Fibroblast of skin of right quadriceps (primary cell): ENCODE measurements at places on chromosomes 1 and 21.

GRCh38 chr1:18384059-18384458 is 96.7 kb upstream of the KLHDC7A start:
- DNase-seq = no peak

DNA sequence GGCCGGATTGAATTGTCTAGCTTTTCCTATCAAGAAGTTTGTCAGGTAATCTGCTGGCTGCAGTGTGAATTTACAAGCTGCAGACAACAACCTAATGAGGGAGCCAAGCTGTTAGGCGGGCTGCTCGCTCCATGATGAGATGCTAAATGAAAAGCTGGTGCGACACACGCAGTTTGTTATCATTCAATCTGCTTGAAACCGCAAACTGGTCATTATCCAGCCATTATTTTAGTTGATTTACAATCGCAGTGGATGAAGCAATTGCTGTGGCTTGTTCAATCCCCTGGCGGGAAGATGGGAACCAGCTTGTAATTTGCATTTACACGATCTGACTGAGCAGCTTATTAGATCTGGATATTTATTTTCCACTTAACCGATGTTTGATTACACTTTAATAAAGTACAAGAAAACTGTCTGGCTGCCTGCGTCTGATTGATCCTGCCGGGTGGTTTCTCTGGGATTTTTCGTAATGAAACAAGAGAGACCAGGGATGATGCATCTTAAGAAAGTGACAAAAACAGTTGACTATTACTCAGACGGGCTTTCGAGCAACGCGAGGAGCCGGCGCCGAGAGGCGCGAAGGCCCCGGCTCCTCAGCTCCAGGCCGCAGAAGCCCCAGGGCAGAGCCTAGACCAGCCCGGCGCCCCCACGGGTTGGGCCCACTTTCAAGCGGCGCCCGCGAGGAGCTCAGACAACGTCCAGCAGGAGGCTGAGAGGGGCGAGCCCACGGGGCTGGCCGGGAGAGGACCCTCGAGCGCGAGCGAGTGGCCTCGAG is 118.0 kb upstream of the BARHL2 start:
- DNase-seq = peak; percentile 37

DNA sequence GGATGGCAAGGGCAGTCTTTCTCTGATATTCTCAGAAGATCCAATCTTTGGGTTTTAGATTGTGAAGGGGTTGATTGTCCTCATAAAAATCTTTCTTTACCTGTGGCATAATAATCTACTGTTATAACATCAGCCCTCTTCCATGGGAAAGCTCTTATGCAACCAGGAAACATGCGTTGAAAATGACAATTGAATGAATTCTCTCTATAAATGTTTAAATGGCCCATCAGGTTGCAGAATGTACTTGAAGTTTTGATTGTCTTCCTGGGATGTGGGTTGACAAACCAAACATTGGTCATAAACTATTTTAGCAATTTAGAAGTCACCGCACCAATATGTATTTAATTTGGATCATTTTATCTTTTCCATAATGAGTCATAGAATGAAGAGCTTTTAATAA is 31.7 kb upstream of the ITLN1 start:
- no peak for DNase-seq

DNA sequence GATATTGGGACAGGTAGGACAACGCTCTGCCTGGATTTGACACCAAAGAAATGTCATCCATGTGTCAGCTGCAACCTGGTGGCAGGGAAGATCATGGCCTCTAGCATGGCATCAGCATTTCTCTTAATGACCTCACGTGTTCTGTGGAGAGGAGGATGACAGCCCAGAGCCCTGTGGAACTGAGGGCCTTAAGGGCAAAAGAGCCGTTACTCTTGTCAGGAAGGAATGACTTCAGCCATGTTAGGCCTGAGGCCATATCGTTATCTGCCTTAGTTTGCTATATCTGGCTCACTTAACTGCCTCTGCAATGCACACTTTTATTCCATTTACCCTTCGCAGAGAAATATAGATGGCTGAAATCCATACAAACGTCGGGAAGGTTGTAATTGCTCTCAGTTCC is 83.2 kb upstream of the PBX1 start:
- no peak for DNase-seq

DNA sequence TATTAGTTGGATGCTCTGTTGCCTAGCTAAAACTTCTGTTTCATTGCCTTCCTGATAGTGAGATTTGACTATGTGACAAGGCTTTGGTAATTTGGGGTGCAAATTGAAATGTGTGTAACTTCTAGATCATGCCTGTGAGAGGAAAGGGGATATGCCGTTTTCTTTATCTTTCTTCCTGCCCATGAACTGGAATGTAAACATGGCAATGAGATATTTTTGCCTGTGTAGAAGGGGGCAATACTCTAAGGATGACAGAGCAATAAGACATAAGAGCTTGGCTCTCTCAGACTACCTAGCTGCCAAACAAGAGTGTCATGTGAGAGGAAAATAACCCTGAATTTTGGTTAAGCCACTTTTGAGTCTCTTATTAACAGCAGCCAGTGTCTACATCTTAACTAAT is 49.7 kb downstream of the RAP1A start:
- no peak for DNase-seq

GRCh38 chr1:246828818-246829217 is 102.9 kb downstream of the AHCTF1 start:
- no peak for DNase-seq

GRCh38 chr1:232795497-232796053 is 9.6 kb upstream of the MAP10 start:
- DNase-seq = no peak

DNA sequence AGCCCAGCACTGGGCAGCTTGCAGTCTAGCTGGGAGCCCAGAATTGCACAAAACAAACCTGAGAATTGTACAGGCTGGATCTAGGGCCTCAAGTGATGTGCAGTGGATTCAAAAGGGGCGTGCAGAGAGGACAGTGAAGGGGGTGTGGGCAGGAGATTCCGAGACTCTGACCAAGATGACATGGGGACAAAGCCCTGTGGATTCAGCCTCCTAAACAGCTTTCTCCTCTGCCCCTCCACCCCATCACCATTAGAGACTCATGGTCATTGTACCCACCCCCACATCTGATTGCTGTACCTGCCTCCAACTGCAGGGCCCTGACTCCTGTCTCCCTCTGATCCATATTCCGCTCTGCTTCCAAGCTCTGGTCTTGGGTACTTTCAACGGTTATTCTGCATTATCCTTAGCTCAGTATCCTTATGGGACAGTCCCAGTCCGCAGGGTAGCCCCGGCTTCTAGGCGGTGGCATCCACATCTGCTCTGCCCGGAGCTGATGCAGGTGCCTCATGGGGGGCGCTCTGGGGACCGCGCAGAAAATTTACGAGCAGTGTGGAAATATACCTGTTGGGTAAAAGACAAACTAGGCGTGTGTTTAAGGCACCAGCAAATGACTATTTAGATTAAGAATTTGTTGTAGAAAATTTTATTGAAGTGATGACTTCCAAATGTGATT is 1.7 kb upstream of the BMP8A start:
- DNase-seq = no peak

DNA sequence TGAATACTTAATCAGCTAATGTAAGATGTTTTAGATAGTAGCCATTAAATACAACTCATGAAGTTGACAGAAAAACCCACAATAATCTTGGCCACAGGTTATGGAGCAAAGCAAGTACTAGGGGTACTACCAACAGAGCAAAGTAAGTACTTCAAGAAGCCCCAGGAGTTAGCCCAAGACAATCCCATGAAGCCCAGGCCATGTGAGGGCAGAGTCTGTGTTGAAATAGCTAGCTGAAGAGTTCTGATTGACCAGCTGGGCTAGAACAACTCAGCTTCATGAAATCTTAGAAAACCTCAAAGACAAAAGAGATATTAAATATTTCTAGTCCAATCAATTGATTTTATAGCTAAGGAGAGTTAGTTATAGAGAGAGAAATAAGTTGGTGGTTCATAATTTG is 212.9 kb upstream of the HOOK1 start:
- no peak for DNase-seq

DNA sequence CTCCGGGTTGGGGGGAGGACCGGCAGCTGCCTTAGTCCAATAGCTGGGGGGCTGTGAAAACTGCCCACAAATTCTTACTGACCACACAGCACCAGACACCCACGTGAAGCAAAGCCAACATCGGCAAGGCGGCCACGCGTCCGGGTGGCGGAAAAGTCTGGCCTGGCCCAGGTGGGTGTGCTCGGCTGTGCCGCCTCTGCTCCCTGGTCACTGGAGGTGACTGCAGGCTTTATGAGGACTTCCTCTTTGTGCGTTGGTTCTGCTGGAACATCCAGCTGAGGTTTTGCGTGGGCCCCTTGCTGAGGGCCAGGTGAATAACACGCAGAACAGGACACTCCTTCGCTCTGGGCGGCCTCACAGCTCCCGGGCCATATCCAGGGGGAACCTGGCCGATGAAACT is 35.4 kb downstream of the FAAP20 start:
- no peak for DNase-seq

DNA sequence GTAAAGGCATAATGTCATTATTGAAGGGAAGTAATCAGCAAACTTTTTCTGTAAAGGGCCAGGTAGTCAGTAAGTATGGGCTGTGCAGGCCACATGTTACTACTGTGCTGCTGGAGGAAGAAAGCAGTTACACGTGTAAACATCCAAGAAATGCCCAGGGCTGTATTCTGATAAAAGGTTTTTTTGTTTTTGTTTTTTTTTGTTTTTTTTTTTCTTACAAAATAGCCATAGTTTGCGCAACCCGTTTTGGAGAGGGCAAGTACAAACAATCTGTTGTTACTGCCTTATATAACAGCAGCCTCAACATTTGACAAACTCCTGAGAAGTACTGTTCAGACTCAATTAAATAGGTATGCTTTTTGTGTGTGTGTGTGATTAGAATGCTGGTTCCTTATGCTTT is 26.7 kb upstream of the MTMR11 start:
- DNase-seq = no peak

- no peak for DNase-seq
These were observed 62.8 kb downstream of the CNST start for GRCh38 chr1:246629030-246629429.

DNA sequence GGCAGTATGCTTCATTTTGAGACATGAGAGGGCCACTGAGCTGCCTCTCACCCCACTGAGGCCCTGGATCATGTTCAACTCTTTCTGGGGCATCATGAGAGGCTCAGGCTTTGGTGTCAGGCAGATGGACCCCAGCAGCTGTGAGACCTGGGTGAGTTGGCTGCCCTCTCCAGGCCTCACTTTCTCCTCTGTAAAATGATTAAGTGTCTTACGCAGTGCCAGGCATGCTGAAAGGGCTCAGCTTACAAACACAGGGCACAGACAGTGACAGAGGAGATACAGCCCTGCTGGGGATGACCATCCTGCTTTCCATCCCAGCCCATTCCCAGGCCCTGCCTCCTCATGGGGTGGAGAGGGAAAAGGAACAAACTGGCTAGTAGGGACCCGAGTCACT is 387.4 kb downstream of the MATN1 start:
- no peak for DNase-seq

DNA sequence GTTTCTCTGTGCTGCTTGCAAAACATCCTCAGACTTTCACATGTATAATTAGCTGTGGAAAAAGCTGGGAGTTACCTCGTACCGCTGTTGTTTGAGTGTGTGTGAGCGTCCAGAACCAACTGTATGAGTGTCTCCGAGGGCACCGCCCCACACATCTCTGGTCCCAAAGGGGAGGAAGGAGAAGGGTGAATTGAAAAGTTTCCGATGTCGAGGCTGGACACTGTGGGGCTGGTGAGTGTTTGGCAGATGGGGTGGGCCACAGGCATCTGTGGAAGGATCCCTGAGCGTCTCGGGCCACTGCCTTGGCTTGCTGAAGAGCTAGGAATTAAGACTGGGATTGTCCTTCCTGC is 1.2 kb downstream of the ATP2B4 start:
- DNase-seq = no peak

DNA sequence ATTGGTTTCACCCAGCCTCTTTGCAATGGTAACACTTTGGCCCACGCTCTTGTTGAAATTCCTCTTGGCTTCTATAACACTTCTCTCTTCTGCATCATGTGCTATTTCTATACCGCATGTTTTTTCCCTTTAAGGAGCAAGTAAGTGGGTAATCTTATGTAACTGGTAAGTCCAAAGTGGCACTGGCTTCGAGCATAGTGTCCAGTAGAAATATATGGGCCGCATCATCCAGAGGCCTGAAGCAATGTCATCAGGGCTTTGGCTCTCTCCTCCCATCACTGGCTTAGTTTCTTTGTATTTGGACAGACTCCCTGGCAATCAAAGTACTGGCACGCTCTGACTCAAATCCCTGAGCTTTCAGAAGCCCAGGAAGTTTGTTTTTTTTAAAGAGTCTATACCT is 17.5 kb downstream of the CHML start:
- DNase-seq = no peak

DNA sequence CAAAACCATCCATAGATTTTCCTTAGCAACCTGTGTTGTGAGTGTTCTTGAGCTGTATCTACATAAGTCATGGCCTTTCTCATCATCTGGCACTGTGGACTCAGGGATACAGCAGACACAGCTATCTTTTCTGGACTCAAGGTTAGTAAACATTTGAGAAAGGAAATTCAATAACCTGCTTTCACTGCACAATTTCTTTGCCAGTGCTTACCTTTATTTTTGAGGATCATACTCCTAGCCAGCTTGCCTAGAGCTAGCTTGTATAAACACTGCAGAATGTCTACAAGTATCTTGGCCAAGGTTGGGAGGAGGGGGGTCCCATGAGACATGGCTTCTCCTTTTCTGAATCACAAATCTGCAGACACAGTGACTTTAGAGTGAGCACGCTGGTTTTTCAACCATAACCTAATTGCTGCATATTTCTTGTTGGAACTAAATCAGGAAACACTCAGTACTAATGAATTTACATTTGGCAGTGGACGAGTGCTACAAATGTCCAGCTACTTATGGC is 27.2 kb downstream of the ADAMTS5 start:
- DNase-seq = peak; percentile 88

DNA sequence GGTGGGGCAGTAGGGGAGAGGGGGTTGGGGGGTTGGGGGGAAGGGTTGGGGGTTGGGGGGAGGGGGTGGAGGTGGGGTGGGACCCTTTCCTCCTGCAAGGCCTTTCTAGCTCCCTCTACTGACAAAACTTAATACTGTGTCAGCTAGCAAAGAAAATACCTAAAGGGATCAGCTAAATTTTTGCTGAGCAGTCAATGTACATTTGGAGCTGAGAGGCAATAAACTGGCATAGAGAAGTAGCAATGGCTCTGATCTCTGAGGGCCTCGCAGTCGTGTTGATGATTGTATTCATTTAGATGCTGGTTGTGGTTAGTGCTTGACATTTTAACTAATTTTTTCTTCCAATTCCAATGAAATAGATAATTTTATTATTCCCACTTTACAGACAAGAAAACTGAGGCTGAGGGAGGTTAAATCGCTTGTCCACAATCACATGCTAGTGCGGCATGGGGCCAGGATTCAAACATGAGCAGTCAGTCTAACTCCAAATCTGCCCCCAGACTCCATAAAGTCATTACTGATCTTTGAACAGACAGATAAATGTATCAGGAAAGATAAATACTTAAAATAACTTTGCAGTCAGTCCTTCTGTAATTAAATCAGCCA is 357.1 kb downstream of the DISC1 start:
- no peak for DNase-seq

DNA sequence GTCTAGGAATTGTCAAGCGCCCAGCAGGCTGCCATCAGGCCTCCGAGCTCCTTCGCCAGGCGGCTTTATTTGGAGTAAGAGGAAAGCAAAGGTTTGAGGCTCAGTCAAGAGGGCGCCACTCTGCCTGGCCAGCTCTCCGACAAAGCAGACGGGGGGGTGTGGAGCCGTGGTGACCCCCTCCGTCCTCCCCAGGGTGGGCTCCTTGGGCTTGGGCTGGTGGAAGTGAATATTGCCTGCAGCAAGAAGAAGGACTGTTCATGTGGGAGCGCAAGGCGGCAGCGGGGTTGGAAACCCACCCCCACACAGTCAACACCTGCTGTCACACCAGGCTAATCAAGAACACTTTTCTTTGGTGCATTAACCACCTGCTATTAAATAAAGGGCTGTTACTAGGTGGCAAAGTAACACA is 14.6 kb downstream of the EPHX1 start:
- DNase-seq = no peak
